SK-N-SH treated with all-trans-retinoic acid at 6 μM for 48 hours (cell line): ENCODE measurements at places on chromosomes 16 and 17.

DNA sequence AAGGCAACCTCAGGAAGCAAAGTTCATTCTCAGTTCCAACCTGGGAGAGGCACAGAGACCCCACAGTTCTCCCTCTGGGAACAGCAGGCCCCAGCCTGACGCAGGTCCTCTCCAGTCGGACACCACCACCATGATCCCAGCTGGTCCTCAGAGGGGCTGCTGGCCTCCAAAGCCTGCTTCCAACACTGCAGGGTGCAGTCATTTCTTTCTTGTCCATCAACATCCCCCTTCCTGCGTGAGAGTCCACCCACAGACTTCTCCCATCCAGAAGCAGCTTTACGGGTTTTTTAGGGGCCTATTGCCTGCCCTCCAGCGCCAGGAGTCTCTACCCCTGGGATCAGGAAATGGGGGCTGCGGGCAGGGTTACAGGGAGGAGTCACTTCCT, 29.3 kb upstream of the TNRC6C start:
- ATAC-seq: no peak

DNA sequence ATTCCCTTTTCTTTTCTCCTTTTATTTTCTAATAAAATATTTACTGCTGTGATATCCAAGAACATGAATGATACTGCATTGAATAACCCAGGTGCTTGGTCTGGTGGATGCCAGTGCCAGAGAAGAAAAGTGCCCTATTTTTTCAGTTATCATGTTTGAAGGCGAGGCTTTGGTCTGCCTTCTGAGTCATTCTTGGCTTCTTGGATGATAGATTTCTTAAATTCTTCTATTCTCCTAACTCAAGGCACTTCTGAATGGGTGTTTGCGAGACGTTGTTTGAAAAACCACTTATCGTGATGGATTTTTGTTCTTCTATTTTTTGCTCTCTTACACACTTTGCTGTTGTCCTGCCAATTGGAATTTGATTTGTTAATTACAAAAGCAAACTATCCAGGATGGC, 66.7 kb downstream of the FTO start:
- no peak for ATAC-seq

GRCh38 chr17:2685696-2686095, 25.9 kb downstream of the CLUH start:
- no peak for ATAC-seq

- ATAC-seq: no peak
Measured at GRCh38 chr17:40564883-40565768, at the start of gene CCR7. CCR7 (minus strand) TSS chr17:40565472; CDS start chr17:40565409, 63 bp downstream.

DNA sequence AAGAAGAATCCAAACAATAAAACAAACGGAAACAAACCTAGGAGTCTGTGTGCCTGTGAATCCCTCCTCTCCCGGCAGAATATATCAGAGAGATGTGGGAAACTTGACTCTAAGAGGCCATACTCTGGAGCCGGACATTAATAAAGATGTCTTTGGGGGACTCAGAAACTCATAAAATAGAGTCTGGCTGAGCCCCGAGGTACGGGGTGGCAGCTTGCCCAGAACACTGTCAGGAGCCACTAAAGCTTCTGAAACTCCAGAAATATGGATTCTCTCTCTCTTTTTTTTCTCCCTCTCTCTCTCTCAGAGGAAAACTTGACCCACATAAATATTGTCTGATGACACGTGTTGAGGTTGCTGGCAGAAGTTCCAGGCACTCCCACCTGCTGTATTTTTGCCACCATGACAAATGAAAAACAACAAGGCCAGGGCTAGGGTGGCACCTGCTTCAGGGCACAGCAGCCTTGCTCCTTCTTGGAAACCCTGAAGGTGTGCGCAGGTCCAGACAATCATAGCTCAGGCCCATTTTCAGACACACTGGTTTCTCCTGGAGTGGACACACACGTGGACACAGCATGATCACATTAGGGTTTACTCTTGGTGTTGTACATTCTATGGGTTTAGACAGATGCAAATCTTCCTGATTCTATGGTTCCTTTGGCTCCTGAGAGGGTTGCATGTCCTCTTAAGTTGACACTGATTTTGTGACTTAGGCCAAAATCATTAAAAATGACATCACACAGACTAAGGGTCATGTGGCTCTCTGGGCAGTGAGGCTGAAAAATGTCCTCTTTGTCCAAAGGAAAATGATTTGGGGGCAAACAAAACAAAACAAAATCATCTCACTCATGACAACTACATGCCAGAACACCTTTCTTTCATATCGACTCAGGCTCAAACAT, 282.6 kb upstream of the IRX3 start:
- ATAC-seq: no peak

GRCh38 chr16:69393898-69394849, 8.4 kb upstream of the TERF2 start:
- ATAC-seq: no peak

- no peak for ATAC-seq
Measured at GRCh38 chr16:50464325-50465290, 83.6 kb upstream of the NKD1 start.

DNA sequence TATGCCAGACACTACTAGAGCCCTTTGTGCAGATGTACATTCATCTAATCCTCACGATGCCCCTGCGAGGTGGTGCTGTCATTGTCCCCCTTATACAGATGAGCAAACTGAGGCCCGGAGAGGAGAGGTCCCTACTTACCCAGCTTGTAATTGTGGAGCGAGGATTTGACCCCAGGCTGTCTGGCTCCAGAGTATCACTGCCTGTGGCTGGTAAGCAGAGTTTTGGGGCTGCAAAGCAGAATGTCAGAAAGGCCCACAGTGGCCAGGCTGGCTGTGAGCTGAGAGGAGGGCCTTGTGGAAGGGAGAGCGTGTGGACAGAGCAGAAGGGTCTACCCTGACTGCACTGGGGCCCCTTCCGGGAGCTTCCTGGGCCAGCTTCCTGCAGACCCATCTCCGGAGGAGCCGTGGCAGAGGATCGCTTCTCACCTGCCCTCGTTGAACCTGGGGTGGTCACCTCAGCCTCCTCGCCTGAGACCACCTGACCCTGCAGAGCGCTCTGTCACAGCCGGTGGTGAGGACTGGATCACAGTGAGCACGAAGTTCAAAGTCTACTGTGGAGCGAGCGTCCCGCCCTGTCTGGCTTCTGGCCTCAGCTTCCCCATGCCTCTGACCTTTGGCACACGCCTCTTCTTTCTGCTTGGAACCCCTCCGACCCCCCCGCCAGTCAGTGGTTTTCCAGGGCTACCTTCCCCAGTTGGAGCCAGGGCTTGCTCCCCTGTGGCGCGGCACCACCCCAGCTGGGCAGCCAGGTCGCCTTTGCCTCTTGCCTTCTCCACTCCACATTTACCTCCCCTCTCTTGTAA, 12.1 kb downstream of the CMIP start:
- no peak for ATAC-seq

DNA sequence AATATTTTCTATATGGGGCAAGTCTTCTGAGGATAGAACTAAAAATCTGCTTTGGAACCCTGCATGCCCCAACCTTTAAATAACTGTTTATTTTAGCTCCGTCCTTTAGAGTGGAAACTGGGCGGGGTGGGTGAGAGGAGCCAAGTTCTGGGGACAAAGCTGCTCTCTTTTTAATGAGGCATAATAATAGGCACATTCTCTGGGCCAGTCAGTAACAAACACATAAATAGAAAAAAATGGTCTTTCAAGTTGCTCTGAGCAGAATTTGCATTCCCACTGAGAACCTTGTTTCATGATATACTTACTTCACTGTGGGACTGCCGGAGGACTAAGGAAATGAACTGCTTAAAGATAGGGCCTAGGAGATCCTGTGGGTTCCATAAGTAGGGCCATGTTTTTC, 51.5 kb downstream of the KNOP1 start:
- no peak for ATAC-seq
